Esophagus muscularis mucosa (tissue), 4 donors: ENCODE measurements at places on chromosomes 5 and 9. TPM values are rescaled to one million over a fixed set of nuclear protein-coding genes. Genes with fewer than 3 reads are reported as not detected.

The DNAH5 gene
- total RNA-seq, result 1.2 TPM

The IFNK gene
- not detected for total RNA-seq

The HMCN2 gene
- 9.1 TPM for total RNA-seq

The PCDHGA6 gene
- total RNA-seq, result 6.8 TPM

The TMEM8B gene
- 10.0 TPM for total RNA-seq

The KCNMB1 gene
- 81.0 TPM for total RNA-seq

The GPR150 gene
- 0.92 TPM for total RNA-seq

The KCNV2 gene
- not detected for total RNA-seq

The FRMD3 gene
- total RNA-seq, result 7.9 TPM

The PCDHB13 gene
- 4.3 TPM for total RNA-seq

The APBA1 gene
- total RNA-seq, result 3.3 TPM

The SPINK6 gene
- not detected for total RNA-seq

The EIF4EBP3 gene
- total RNA-seq, result 9.9 TPM

The ZBED3 gene
- total RNA-seq, result 15.0 TPM

The ROPN1L gene
- total RNA-seq, result 1.7 TPM

The MTREX gene
- 63.2 TPM for total RNA-seq

The FOXI1 gene
- not detected for total RNA-seq

The DIPK1B gene
- 26.1 TPM for total RNA-seq

The TUT7 gene
- total RNA-seq, result 33.0 TPM

The PCDHGA2 gene
- total RNA-seq, result 3.8 TPM

The NR2F1-AS1 gene
- 22.8 TPM for total RNA-seq

The SPRY4 gene
- total RNA-seq, result 29.0 TPM

The LECT2 gene
- not detected for total RNA-seq

The MPDZ gene
- 71.4 TPM for total RNA-seq

The SPACA9 gene
- total RNA-seq, result 10.1 TPM

The PCDHB10 gene
- 4.5 TPM for total RNA-seq

The PLCXD3 gene
- 1.1 TPM for total RNA-seq

The KIAA0825 gene
- 4.2 TPM for total RNA-seq

The CTXN3 gene
- not detected for total RNA-seq

The CBY3 gene
- total RNA-seq, result not detected

The SEMA6A gene
- 11.6 TPM for total RNA-seq

The SLCO6A1 gene
- total RNA-seq, result not detected

The DELE1 gene
- 47.2 TPM for total RNA-seq

The LAMC3 gene
- not detected for total RNA-seq

The MYO10 gene
- total RNA-seq, result 7.6 TPM

The MELK gene
- not detected for total RNA-seq

The ERCC8 gene
- 15.8 TPM for total RNA-seq

The ZCCHC10 gene
- 16.7 TPM for total RNA-seq
